ENCODE measurements at places on chromosomes 4 and X. TPM values are rescaled to one million over a fixed set of nuclear protein-coding genes. Genes with fewer than 3 reads are reported as not detected.

Gene NXT2
- 13.2 TPM for total RNA-seq

- no peak for DNase-seq
Measured at GRCh38 chr4:177239878-177240277, 69.8 kb upstream of the NEIL3 start.

Gene MRFAP1
- 127 TPM for total RNA-seq

DNA sequence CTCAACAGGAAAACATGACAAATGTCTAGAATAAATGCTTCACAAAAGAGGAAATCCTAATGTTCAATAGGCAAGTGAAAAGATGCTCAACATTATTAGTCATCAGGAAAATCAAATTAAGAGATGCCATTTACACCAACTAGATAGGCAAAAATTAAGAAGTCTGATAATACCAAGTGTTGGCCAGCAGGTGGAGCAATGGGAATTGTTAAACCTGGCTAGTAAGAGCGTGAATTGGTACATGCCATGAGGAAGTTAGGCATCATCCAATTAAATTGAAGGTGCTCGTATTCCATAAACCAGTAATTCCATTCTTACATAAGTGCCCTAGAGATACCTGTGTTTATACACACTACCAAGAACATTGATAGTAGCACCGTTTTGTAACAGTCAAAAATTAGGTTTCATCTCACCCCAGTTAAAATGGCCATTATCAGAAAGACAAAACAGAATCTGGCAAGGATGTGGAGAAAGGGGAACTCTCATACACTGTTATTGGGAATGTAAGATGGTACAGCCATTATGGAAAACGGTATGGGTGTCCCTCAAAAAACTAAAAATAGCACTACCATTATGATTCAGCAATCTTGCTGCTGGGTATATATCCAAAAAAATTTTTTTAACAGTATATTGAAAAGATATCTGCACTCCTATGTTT, 14.0 kb upstream of the ZCCHC18 start:
- peak; percentile 72 for DNase-seq

DNA sequence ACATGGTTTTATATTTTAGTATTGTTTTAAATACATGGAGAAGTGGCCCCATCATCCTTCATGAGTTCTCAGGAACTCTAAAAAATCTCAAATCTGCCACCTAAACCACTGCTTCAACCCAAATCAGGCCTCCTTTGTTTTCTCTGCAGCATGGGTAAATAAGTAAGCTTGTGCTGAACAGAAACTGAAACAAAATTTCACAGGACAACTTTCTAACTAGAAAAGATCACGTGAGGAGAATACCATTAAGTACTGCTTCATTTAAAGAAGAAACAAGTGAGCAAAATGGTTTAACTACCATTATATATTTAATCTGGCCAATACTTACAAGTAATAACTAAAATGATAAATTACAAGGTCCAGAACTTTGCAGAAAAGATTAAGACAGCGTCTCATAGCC, 2.5 kb downstream of the ARAP2 start:
- peak; percentile 18 for DNase-seq

GRCh38 chrX:135000516-135000915, 9.7 kb downstream of the SMIM10 start:
- DNase-seq = peak; percentile 22

DNA sequence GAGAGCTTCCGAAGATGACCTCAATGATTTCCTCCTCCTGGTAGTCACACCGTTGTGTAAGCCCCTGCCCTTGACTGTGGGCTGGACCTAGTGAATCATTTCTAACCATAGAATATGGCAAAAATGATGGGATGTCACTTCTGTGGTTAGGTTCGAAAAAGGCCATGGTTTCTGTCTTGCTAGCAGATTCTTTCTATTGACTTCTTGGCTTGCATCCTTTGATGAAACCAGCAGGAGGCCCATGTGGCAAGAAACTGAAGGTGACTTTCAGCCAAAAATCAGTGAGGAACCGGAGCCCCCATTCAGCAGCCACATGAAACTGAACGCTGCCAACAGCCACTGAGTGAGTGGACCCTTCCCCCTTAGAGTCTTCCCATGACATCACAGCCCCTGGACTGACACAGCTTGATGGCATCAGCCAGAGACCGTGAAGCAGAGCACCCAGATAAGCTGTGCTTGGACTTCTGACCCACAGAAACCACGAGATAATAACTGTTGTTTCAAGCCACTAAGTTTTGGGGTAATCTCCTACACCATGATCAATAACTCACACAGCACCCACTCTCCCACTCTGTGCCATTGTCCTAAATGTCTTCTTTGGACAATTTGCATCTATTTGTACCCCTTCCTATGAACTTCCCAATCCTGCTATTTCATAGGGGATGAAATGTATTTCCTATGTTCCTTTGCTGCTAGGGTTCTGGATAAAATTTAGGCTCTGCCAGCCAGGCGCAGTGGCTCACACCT, 148.0 kb upstream of the STX18 start:
- no peak for DNase-seq

Gene CXCL9
- not detected for total RNA-seq

DNA sequence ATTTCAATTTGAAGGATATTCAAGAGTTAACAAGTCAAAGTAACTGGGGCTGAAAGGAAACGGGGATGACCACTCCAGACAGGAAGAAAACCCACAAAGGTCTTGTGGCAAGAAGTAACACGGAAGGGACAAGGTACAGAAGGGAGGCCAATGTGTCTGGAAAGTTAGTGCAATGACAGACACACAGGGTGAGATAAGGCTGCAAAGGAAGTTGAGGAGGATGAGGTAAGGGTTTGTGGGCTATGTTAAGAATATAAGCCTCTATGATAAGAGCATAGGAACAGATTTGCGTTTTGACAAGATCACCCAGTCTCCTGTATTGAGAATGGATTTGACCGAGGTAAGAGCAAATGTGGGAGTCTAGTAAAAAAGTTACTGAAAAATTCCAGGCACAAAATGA, 21.9 kb upstream of the EMCN start:
- DNase-seq = no peak

DNA sequence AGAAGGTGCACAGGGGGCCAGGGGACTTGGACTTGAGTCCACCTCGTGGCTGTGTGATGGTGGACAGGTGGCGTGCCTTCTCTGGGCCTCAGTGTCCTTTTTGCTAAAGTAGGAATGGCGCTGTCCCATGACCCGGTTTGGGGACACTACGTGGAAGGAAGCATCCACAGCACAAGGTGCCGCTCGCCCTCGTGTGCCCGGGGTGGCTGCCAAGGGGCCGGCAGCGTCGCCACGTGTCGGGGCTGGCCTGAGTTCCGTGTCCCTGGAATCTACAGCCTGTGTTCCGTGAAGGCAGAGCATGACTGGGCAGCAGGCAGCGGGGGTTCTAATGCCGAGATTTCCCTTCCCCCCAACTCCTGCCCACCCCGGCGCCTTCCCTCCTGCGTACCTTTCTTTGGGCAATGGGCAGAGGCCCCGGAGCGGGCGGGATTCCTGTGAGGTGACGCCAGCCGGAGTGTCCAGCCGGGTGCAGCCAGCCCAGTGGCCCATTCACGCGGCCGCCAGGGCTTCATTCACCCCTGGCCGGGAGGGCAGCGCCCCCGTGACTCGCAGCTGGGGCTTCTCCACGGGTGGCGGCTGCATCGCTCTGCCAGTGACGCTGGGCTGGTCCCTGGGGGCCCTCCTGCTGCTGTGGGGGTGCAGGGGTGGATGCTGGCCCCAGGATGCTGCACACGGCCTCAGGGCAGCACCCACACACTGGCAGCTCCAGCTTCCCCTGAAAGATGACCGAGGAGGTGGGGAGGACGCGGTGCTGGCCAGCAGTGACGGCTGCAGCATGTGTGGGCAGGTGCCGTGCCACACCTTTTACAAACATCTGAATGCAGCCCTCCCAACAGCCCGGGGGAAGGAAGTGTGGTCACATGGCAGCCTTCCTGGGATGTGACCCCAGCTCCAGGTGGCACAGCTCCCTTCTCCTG, 21.2 kb downstream of the DOK7 start:
- DNase-seq = peak; percentile 92

- peak; percentile 9 for DNase-seq
Measured at GRCh38 chrX:72169008-72169728, 12.4 kb upstream of the PIN4 start.

Gene XKRX
- 1.9 TPM for total RNA-seq

Gene ADGRL3
- under 0.01 TPM for total RNA-seq

DNA sequence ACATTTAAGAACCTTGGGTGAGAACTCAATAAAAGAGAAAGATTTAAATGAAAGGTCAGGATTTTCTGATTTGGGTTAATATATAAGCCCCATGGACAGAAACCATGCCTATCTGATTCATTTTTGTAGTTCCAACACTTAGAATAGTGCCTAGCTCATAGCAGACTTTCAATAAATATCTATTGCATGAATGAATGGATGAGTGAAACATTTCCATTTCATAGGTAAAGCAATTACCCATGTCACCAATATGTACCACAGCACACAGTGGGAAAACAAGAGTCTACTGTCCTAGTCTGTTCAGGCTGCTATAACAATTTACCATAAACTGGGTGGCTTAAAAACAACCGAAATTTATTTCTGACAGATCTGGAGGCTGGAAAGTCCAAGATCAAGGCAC, 63.9 kb upstream of the PTPN13 start:
- no peak for DNase-seq

- peak; percentile 50 for DNase-seq
Measured at GRCh38 chrX:139889760-139890159, 43.1 kb downstream of the ATP11C start.

- no peak for DNase-seq
Measured at GRCh38 chr4:183011213-183011907, 87.7 kb upstream of the WWC2 start.

DNA sequence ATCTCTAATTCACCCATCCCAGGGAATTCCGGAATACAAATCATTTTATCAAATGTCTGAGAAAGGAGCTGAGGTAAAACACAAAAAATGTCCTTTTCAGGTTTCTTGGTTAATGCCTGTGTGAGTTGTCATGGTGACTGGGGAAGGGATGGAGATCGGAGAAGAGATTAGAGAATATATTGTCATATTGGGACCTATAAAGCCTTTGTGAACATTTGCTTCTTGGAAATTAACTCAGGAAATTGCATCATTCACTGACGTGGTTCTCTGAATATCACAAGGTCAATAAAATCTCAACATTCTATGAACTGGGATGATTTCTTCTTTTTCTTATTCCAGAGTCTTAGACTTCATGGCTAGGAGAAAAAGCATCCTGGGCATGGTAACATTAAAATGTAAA, 174.8 kb upstream of the GLRA2 start:
- DNase-seq = no peak

Gene MAGEB6B
- not detected for total RNA-seq

GRCh38 chr4:176193938-176194337, 1.4 kb downstream of the SPATA4 start:
- peak; percentile 96 for DNase-seq

GRCh38 chrX:6386837-6387236, 148.1 kb downstream of the VCX3A start:
- no peak for DNase-seq

Gene CXXC4
- not detected for total RNA-seq

DNA sequence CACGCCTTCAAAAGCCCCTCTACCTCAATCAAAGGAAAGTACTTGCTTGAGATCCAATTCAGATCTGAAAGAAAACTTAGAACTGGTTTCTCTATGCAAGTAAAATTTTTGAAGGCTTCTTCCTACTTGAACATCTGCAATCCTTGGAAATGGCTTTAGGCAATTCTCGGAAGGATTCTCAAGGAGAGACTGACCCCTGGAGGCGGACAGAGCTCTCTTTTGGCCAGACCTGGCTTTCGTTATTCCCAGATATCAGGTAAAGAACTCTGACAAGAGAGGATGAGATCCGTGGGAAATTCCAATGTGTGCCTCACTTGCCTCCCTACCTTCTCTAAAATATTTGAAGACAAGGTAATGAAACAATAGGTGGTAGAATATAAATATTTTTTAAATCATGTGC, 670.3 kb upstream of the FAM241A start:
- DNase-seq = peak; percentile 18

DNA sequence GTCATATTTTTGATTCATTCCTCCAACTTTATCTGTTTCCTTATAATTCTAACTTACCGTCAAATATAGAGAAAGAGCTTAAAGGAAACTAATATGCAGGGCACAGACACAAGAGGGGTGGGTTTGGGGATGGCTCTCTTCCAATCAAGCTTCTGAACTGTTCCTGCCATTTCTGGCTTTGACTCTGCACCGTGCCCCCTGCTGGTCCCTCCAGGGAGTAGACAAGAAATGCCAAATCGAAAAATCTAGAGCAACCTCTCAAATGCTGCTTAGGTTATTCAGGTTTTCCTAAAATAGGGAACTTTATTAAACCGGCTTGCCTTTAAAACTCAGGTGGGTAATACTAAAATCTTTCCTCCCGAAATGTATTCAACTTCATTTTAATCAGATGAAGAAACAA, 39.8 kb upstream of the VCX3A start:
- DNase-seq = no peak

DNA sequence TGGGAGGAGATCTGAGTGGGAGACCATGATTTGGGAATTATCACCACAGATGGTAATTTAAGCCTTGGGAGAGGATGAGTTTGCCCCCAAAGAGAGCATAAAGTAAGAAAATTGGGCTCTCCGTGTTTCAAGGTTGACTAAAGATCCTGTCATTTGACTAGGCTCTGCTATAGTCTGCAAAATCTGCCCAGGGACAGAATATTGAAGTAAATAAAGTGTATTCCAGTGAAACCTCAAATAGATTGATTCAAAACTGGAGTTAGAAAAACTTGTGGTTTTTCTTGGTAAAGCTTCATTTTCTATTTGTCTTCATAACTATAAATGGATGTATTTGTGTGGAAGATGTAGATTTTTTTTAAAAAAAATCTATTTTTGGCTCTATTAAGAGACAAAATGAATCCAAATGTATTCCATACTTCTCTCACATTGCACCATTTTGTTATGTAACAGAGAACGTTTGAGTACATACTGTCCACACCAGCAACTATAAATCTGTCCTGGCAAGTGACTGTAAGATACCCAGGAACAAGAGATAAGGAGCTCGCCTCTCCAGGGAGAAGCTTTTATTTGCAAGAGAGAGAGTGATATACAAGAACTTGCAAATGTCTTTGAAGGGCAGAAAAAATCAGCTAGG, 170.2 kb downstream of the CBR4 start:
- no peak for DNase-seq

DNA sequence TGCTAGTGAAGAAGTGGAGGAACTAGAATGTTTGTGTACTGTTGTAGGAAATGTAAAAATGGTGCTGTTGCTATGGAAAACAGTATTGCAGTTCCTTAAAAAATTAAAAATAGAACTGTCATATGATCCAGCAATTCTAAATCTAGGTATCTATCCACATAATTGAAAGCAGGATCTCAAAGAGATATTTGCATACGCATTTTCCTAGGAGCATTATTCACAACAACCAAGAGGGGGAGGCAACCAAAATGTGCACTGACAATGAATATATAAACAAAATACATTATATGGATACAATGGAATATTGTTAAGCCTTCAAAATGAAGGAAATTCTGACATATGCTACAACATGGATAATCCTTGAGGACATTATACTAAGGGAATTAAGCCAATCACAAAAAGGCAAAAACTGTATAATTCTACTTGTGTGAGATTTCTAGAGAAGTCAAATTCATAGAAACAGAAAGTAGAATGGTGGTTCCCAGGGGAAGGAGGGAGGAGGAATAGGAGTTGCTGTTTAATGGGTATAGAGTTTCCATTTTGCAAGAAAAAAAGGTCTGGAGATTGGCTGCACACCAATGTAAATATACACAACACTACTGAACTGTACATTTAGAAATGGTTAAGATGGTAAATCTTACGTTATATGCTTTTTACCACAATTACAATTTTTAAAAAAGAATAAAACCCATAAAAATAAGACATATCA, 35.6 kb upstream of the KCNE5 start:
- no peak for DNase-seq

Gene TEX13B
- total RNA-seq = not detected

Gene KLHL4
- 0.13 TPM for total RNA-seq

All from bronchial epithelial cell (primary cell).